ENCODE measurements at places on chromosomes 13 and 19.

GRCh38 chr13:91764527-91764926, 366.1 kb downstream of the GPC5 start:
- DNase-seq, result no peak

- no peak for DNase-seq
Observed at GRCh38 chr13:73399347-73400216, 340.8 kb downstream of the KLF5 start.

GRCh38 chr19:33175886-33176669, 18.1 kb upstream of the LRP3 start:
- DNase-seq, result no peak

- peak; percentile 65 for DNase-seq
Observed at GRCh38 chr13:61954092-61954491, 538.4 kb upstream of the PCDH20 start.

DNA sequence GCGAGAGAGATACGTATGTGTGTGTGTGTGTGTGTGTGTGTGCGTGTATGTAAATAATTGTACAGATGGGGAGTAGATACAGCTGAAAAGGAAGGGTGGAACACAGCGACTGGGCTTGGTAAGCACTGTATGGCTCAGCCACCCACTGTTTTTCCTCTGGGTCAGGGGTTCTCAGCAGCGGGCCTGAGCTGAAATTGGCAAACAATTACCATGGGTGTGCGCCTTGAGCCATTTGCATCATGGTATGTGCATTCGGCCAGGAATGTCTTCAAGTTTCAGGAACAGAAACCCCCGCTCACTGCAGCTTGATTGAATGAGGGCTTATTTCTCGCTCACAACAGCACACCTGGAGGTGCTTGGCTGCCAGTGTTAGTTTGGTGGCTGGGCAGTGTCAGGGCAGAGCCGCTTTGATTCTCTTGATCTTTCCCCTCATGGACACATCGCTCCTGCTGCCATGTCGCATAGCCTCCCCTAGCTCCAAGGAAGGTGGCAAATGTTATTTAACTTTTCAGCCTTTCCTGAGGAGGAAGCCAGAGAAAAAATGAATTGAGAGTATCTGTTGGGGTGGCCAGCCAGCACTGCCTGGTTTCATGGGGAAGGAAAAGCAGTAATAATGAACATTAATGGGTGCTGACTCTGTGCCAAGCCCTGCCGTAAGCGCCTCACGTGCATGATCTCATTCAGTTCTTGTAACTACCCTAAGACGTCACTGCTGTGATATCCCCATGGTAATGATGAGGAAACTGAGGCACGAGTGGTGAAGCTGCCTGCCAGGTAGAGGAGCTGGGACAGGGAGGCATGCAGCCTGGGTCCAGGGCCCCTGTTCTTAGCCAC, 126.9 kb downstream of the SIPA1L3 start:
- peak; percentile 87 for DNase-seq

GRCh38 chr13:77555246-77555645, 19.7 kb downstream of the SCEL start:
- no peak for DNase-seq

DNA sequence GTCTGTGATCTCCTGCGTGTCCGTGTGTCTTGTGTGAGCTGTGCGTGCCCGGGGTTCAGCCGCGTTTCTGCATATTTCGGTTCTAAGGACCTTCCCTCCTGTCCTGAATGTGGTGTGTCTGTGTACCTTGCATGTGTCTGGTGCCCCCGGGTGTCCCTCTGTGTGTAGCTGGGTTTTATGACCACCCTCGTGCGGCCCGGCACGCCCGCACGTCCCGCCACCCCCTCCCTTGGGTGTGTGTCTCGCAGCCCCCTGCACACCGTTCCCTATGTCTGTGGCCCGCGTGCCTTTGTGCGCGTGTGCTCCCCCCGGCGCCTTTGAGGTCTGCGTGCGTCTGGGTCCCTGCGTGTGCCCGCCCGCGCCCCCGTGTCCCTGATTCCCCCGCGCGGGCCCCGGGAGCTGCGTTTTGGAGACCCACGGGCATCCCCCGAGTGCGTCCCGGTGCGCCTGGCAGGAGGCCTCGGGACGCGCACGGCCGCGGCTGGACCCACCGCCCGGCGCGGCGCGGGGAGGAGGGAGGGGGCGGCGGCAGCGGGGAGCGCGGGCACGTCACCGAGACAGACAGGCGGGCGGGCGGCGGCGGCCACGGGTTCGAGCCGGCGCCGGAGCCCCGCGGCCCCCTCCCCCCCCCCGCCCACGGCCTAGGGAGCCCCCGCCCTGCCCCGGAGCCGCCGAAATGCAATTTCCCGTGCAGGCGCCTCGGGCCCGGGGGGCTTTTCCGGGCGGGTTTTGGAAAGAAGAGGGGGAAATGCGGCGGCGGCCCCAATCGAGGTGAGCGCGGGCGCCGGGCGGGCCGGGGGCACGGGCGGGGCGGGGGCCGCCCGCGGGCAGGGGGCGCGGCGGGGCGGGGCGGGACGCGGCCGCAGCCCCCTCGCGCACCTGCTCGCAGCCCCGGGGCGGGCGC, 12.0 kb upstream of the NANOS3 start:
- no peak for DNase-seq

DNA sequence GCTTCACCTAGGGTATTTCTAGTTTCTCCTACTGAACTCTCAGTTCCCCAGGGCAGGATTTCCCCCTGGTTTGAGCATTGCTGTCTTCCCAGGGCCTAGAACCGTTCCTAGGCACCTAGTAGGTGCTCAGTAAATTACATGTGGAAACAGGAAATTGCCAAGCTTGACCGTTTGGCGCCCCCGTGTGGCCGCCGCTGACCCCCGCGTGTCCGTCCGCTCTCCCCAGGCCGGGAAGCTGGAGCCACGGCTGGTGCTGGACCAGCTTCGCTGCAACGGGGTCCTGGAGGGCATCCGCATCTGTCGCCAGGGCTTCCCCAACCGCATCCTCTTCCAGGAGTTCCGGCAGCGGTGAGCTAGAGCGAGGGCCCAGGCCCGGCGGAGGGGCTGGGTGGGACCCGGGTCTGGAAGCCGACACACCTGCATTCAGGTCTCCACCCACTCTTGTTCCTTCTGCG, 55.5 kb downstream of the MYH14 start:
- peak; percentile 18 for DNase-seq

DNA sequence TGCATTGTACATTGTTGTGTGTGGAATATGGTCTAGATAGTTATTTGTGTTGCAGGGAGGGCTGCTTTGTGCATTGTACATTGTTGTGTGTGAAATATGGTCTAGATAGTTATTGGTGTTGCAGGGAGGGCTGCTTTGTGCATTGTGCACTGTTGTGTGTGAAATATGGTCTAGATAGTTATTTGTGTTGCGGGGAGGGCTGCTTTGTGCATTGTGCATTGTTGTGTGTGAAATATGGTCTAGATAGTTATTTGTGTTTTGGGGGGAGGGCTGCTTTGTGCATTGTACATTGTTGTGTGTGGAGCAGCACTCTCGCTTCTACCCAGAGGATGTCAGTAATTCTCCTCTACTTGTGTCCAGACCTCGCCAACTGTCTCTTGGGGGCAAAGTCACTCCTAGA, 36.3 kb upstream of the ZNF835 start:
- DNase-seq, result no peak

GRCh38 chr13:23359882-23360281, 73.6 kb downstream of the SACS start:
- no peak for DNase-seq

- no peak for DNase-seq
Observed at GRCh38 chr19:39362682-39363657, 20.7 kb downstream of the SAMD4B start.

DNA sequence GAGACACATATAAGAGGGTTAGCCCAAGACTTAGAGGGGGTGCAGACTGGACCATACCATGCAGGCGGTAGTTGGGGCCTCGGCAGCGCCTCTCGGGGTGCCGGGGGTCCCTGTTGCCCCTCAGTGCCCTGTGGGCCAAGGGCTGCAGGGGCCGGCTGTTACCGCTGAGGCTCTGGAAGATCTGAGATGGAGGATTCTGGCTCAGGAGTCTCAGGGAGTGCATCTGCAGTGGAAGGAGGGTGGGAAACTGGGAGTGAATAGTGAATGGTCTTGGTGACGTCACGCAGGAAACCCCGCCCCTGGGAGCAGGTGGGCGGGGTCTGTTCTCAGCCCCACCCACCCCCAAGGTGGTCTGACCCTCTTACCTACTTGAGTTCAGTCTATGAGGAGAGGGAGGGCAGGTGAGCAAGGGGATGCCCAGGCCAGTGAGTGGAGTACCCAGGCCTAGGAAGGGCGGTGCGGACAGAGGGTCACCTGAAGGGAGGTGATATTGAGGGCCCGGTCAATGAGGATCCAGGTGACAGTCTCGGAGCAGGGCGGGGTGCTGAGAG, 1.7 kb upstream of the DBP start:
- peak; percentile 43 for DNase-seq

DNA sequence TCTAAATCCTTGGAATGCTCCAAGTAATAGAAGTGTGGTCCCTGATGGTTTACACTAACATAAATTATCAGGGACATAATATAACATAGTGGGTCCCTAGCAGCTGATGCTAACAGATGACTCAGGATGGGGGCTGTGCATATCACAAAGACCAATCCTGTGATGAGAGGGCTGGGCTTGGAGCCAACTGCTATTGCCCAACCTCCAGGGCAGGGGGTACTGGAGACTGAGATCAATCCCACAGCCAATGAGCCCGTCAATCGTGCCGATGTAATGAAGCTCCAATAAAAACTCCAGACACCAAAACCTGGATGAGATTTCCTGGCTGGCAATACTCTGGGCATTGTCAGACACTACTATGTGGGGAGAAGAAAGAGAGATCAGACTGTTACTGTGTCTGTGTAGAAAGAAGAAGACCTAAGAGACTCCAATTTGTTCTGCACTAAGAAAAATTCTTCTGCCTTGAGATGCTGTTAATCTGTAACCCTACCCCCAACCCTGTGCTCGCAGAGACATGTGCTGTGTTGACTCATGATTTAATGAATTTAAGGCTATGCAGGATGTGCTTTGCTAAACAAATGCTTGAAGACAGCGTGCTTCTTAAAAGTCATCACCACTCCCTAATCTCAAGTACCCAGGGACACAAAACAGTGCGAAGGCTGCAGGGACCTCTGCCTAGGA, 33.4 kb downstream of the ABCC4 start:
- no peak for DNase-seq

DNA sequence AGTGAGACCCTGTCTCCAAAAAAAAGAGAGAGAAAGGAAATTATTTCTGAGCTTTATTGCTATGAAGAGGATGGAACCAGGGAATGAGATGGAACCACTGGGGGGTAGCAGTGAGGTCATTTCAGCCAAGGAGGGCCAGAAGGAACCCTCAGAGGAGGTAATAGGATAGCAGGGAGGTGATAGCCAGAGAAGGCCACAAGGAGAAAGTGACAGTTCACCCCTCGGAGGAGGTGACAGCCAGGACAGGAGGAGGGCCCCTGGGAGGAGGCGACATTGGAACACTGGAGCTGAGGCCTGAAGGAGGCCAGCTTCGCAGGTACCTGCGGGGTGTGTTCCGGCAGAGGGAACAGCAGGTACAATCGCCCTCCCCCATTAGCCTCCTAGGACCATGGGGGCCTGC, 675 bp upstream of the PGPEP1 start:
- peak; percentile 53 for DNase-seq

- no peak for DNase-seq
Observed at GRCh38 chr13:101567841-101568240, 115.4 kb downstream of the ITGBL1 start.

DNA sequence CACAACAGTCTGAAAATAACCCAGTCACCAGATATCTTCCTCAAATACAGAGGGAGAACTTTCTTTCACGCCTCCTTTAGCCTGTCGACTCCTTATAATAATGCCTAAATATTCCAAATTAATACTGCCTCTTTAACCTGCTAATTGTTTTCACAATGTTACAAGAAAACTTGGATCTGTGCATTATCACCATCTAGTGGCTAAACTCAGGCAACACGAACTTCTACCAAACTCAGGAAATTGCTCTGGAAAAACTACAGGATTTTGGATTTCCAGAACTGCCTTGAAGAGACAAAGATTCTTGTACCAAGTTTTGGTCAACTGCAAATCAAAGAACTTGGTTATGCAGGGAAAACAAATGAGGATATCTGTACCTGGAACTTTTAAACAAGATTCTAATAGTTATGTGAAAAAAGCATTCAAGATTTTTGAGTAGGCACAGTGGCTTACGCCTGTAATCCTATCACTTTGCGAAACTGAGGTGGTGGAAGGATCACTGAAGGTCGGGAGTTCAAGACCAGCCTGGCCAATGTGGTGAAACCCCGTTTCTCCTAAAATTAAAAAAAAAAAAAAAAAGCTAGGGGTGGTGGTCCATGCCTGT, 10.8 kb downstream of the CLN5 start:
- DNase-seq, result peak; percentile 56

DNA sequence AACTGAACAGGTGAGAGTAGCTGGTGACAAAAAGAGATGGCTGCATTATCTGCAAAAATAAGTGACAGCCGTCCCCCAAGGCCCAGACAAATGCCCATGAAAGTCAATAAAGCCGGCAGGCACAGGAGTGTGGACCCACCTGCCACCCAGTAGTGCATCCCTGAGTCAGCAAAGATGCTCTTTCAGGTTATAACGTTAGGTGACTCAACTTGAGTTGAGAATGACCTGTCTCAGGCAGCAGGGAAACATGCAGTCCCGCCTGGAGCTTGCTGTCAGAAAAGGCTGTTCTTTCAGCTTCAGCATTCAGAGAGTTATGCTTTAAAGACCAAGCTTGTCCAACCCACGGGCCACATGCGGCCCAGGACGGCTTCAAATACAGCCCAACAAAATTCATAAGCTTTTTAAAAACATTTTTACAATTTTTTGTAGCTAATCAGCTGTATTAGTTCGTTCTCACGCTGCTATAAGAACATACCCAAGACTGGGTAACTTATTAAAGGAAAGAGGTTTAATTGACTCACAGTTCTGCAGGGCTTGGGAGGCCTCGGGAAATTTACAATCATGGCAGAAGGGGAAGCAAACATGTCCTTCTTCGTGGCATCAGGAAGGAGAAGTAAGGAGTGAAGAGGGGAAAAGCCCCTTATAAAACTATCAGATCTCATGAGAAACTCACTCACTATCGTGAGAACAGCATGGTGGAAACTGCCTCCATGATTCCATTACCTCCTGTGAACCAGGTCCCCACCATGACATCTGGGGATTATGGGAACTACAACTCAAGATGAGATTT, 110.4 kb downstream of the RAB20 start:
- DNase-seq, result no peak

DNA sequence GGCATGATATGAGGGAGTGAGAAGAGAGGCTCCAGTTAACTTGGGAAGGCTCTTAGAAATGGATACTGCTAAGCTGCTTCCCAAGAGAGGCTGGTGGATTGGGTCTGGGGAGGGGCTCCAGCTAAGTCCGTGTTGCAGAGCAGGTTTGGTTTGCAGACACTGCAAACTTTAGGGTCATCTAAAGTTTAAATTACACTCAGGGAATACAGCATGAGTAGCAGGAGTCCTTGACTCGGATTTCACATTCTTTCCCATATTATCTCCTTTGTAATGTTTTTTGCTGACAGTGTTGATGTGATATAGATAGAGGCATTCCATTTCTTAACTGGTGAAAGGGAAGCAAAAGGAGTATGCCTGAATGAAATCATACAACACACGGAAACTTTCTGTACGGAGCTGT, 31.9 kb downstream of the SGCG start:
- DNase-seq, result no peak

Data from NAMALWA (cell line).